Esophagus squamous epithelium (tissue), 5 donors: ENCODE measurements at places on chromosomes 5 and 9.

GRCh38 chr9:127344368-127345000 is 52.5 kb upstream of the SLC2A8 start:
- no peak for DNase-seq

GRCh38 chr5:124328201-124328600 is 418.2 kb downstream of the ZNF608 start:
- DNase-seq: no peak

- DNase-seq: no peak
Measured at GRCh38 chr9:38339496-38339895, 53.0 kb upstream of the ALDH1B1 start.

GRCh38 chr9:127368852-127369402 is 28.0 kb upstream of the SLC2A8 start:
- DNase-seq: no peak

GRCh38 chr5:174355208-174355612 is 309.7 kb downstream of the NSG2 start:
- DNase-seq: no peak

DNA sequence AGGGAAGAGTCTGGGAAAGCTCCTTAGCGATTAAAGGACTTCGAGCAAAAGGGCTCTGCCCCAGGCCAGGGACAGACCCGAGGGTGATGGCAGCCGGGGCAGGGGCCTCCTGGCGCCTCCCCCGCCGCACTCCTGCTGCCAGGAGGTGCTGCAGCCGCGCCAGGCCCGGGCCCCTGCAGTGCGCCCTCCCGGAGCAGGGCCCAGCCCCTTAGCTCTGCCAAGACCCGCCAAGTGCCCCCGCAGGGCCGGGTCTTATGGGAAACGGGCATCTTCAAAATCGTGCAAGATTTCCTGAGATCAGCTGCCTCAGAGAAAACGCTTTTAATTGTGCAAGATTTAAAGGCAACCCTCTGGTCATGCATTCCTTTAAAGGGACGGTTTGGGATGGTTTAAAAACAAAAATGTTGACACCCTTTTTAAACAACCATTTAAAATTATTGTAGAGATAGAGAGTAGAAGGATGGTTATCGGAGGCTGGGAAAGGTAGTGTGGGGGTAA is 52.4 kb downstream of the CDC14B start:
- DNase-seq: no peak

GRCh38 chr9:128713411-128713780 is 10.5 kb downstream of the ZDHHC12 start:
- no peak for DNase-seq

DNA sequence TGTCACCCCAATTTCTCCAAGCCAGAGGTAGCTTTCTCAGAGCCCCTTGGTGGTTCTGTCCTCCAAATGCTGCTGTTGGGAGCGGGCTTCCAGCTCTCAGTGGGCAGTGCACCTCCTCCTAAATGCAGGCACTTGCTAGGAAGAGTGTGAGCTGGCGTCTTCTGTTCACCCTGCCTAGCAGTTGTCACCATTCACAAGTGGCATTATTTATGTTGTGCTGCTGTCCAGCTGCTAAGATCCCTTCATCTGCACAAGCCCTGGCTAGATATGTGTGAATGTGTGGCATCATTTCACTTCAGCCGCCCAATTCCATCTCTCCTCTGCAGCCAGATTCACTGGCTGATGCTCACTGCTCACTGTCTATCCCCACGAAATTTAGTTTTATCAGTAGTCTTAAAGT is 43.7 kb downstream of the SLC36A1 start:
- DNase-seq: no peak

DNA sequence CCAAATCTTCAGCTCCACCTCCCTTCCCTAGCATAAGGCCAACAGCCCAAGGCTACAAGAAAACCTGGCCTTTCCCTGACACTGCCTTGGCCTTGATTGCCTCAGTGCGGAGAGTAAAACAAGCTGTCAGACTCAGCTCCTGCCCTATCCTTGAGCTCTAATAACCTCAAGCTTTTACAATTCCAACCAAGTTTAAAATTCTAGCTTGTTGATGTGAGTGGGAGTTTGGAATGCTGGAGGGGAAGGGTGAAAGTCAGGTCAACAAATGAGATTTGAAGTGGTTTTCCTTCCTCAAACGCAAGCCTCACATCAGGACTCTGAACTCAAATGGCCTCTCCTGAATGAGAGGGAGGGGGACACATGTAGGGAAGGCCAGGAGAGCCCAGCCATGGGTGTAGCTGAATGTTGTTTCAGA is 197.0 kb upstream of the VLDLR start:
- DNase-seq: no peak

- no peak for DNase-seq
Measured at GRCh38 chr5:149915392-149916260, 29.0 kb downstream of the PDE6A start.

DNA sequence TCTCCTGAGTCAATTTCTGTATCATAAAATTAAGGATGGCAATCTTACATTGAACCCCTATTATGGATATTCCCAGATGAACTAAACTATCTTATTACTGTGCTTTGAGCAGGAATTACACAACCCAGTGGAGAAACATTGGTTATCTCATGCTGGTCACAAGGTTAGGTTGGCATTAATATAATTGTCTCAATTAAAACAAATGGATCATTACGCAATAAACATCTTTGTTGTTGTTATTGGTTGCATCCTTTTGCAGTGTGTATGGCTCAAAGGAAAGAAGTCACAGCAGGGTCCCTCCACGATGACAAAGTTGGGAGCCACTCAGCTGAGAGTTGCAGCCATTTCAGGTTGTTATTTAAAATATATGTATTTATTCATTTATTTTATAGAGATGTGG is 297.0 kb upstream of the KLF4 start:
- no peak for DNase-seq

GRCh38 chr5:124742983-124743601 is 3.3 kb downstream of the ZNF608 start:
- no peak for DNase-seq

- no peak for DNase-seq
Measured at GRCh38 chr5:96629774-96630173, 32.4 kb upstream of the CAST start.

DNA sequence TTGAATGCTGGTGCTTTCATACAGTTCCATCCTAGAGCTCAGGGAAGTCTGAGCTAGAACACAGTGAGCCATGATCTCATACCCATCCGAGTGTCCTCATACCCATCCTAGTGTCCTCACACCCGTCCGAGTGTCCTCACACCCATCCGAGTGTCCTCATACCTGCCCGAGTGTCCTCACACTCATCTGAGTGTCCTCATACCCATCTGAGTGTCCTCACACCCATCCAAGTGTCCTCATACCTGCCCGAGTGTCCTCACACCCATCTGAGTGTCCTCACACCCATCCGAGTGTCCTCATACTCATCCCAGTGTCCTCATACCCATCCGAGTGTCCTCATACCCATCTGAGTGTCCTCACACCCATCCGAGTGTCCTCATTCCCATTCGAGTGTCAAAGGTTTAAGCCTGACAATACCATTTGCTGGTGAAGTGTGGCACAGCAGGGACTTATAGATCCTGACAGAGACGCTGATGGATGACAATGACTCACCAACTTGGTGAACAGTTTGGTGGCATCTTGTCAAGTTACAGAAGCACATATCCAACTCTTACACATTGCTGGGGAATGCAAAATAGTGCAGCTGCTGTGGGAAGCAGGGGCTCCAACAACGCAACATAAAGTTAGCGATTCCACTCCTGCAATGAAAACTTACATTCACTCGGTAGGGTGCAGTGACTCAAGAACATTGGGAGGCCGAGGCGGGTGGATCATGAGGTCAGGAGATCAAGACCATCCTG is 77.0 kb upstream of the COL5A1 start:
- DNase-seq: no peak

GRCh38 chr5:179680780-179681401 is at the start of gene CBY3:
TSS of gene CBY3 (minus strand) at chr5:179681034. CDS start at chr5:179680918, 116 bp downstream.
- DNase-seq: no peak

GRCh38 chr9:114779352-114779845 is 26.4 kb downstream of the TNFSF15 start:
- no peak for DNase-seq

DNA sequence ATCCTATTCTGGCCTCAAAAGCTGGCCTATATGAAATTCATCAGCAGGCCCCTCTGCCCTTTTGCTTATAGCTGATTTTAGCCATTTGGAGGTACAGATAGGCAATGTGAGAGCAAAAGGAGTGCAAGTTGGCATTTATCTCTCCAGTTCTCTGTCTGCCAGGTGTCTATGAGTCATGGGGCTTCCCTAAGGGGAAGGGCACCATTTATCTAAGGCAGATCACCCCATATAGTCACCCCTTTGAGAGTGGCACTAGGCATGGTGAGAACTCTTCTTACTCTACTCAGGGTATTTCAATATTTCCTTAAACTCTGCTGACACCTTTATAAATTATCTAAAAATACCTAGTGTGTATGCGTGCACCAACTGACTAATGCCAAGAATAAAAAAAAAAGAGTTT is 314.7 kb upstream of the CDH6 start:
- no peak for DNase-seq
